Neural progenitor cell (in vitro differentiated cells): ENCODE measurements at places on chromosomes 4 and X. TPM values are rescaled to one million over a fixed set of nuclear protein-coding genes. Genes with fewer than 3 reads are reported as not detected.

SLC38A5 gene
- 2.3 and 6.7 TPM in 2 replicates for total RNA-seq

ZNF157 gene
- total RNA-seq: 0.47 and 1.4 TPM in 2 replicates

EBP gene
- 74.6 and 95.4 TPM in 2 replicates for total RNA-seq

- DNase-seq: no peak
- no peak overlapping the region for H3K4me3 ChIP-seq
- no peak overlapping the region for H3K27ac ChIP-seq
- H3K4me1 ChIP-seq: no peaks in the 10 kb centered on the region
- no peaks in the 10 kb centered on the region for H3K27me3 ChIP-seq
Observed at GRCh38 chr4:93888308-93888707, 59.8 kb downstream of the ATOH1 start.

DNA sequence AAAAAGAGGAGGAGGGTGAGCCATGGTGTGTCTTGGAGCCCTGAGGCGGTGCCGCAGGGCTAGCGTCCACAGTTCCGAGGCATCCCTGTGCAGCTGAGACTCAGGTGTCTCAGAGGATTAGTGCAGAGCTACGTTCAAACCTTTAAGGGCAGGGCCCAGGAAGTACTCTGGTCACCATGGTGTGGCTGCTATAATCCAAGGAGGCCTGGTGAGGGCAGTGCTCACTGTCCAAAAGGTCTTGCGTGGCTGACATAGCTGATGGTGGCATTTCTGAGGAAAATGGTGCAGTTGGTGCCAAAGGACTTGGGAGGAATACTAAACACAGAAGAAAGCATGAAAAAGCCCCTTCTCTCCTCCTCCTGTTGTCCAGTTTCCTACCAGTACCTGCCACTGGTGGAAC lies 146.9 kb downstream of the DCHS2 start:
- no peaks in the 10 kb centered on the region for H3K4me1 ChIP-seq
- no peaks in the 10 kb centered on the region for H3K36me3 ChIP-seq
- H3K27ac ChIP-seq: no peak overlapping the region
- no peaks in the 10 kb centered on the region for H3K27me3 ChIP-seq
- peak; percentile 51 for DNase-seq
- no peak overlapping the region for H3K4me3 ChIP-seq

DNA sequence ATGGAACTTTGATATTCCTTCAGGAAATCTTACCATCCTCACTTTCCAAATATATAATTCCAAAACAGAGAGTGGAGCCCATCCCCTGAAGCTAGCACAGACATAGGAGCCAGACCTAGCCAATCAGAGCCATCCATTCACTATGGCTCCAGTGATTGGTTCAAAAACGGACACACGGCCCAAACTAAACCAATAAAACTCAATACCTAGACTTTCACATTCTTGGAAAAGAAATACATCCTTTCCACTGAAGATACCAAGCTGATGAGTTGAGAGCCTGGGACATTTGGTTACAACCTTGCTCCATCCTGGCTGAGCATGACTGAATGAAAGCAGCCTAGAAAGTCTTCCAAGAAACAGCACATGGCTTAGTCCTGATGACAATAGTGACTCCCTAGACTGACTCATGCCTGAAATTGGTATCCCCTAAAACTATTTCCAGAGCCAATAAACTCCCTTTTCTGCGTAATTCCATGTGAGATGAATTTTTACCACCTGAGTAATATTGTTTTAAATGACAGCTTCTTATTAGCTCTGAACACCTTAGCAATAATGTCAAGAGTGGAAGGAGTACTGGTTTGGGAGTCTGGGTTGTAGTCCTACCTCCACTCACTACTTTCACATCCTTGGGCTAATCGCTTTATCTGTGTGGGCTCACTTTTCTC lies 189.6 kb upstream of the LNX1 start:
- DNase-seq: no peak
- H3K27ac ChIP-seq: no peak overlapping the region
- H3K36me3 ChIP-seq: no peaks in the 10 kb centered on the region
- no peaks in the 10 kb centered on the region for H3K4me1 ChIP-seq

DNA sequence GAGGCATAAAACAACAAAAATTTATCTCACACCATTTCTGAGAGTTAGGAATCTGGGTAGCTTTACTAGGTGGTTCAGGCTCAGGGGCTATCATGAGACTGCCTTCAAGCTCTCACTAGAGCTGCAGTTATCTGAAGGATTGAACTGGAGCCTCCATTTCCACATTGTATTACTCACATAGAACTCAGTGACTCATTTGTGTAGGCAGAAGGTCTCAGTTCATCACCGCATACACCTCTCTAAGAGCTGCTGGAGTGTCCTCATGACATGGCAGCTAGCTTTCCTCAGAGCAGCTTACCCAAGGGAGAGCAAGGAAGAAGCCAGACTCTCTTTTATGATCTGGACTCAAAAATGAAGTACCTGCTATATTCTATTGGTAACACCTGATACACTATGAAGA lies 389.2 kb downstream of the IQCM start:
- no peaks in the 10 kb centered on the region for H3K36me3 ChIP-seq
- H3K4me3 ChIP-seq: no peak overlapping the region
- H3K4me1 ChIP-seq: no peaks in the 10 kb centered on the region
- H3K27ac ChIP-seq: no peak overlapping the region
- DNase-seq: no peak

GRCh38 chrX:41164449-41164848 lies 79.2 kb downstream of the USP9X start:
- no peak overlapping the region for H3K4me3 ChIP-seq
- H3K27me3 ChIP-seq: no peaks in the 10 kb centered on the region
- no peak for DNase-seq
- no peaks in the 10 kb centered on the region for H3K4me1 ChIP-seq
- no peaks in the 10 kb centered on the region for H3K36me3 ChIP-seq
- no peak overlapping the region for H3K27ac ChIP-seq

- H3K27ac ChIP-seq: no peak overlapping the region
- H3K4me1 ChIP-seq: no peaks in the 10 kb centered on the region
- H3K36me3 ChIP-seq: no peaks in the 10 kb centered on the region
- H3K27me3 ChIP-seq: no peaks in the 10 kb centered on the region
- H3K4me3 ChIP-seq: no peak overlapping the region
Observed at GRCh38 chr4:147704846-147705245, 20.9 kb upstream of the PRMT9 start.

DNA sequence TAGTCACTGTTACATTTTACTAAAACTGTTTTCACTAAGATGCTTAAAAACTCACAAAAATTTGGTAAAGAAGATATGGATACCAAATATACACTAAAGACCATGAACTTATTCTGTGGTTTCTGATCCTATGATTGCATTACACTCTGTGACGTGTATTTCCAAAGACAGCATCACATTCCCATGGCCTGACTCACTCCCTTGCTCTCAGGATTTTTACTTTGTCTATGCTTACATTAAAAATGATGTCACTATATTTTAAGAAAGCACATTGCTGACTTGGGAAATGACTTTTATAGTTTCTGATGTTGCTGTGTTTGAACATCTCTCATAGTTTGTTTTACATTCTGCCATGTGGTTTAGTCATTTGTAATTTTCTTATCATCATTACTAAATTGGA lies 327.9 kb upstream of the MAGEB18 start:
- no peak overlapping the region for H3K4me3 ChIP-seq
- no peaks in the 10 kb centered on the region for H3K27me3 ChIP-seq
- H3K27ac ChIP-seq: no peak overlapping the region
- no peaks in the 10 kb centered on the region for H3K36me3 ChIP-seq
- no peak for DNase-seq

GRCh38 chr4:136831553-136831952 lies 700.7 kb downstream of the PCDH18 start:
- H3K4me1 ChIP-seq: no peaks in the 10 kb centered on the region
- no peak overlapping the region for H3K27ac ChIP-seq
- no peaks in the 10 kb centered on the region for H3K36me3 ChIP-seq
- no peaks in the 10 kb centered on the region for H3K27me3 ChIP-seq
- H3K4me3 ChIP-seq: no peak overlapping the region

DNA sequence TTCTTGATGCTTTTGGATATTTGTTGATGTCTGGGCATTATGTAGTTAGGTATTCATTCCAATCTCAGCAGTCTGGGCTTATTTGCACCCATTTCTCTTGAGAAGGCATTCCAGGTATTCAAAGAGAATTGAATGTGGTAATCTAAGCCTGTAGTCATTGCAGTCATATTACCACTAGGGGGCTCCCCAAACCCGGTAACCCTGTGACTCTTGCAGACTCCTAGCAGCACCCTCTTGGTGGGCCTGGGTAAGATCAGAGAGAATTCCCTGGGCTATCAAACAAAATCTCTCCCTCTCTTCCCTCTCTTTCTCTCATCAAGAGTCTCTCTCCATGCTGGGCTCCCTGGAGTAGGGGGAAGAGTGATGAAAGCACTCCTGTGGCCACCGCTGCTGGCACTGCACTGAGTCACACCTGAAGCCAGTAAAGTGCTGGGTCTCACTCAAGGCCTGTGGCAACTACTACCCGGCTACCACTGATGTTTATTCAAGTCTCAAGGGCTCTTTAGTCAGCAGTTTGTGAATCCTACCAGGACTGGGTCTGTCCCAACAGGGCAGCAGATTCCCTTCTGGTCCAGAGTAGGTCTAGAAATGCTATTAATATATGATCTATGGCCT lies 187.7 kb upstream of the NUDT10 start:
- no peak overlapping the region for H3K4me3 ChIP-seq
- no peaks in the 10 kb centered on the region for H3K36me3 ChIP-seq
- H3K27me3 ChIP-seq: no peaks in the 10 kb centered on the region
- no peak overlapping the region for H3K27ac ChIP-seq
